ENCODE measurements at places on chromosomes 13 and 19.
A peak's percentile ranks its signal among the peaks of the same experiment; 100 is the strongest.

DNA sequence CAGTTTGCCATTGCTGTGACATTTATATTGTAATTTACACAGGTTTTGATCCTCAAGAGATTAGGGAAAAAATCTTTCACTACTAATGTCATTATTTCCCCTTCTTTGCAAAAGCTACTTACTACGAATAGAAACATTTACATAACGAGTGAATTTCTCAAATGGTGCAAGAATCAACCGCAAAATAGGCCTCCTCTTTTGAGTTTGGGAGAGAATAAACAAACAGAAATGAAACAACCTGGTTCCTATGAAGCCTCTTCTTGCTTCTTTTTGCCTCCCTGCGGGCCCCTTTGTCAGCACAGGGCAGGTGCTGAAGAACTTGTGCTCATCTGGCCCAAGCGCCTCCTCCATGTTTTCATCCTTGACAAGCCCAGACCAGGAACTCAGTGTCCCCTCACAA lies 10.1 kb upstream of the GJA3 start:
- no peak for DNase-seq

GRCh38 chr13:74168263-74168675 lies 34.1 kb upstream of the KLF12 start:
- no peak for DNase-seq

- no peak for DNase-seq
Measured at GRCh38 chr13:33806470-33807248, 11.3 kb upstream of the RFC3 start.

GRCh38 chr19:39531834-39532232 lies 819 bp downstream of the EID2B start:
- DNase-seq = no peak

GRCh38 chr13:66933994-66934393 lies 296.1 kb downstream of the PCDH9 start:
- DNase-seq = no peak

DNA sequence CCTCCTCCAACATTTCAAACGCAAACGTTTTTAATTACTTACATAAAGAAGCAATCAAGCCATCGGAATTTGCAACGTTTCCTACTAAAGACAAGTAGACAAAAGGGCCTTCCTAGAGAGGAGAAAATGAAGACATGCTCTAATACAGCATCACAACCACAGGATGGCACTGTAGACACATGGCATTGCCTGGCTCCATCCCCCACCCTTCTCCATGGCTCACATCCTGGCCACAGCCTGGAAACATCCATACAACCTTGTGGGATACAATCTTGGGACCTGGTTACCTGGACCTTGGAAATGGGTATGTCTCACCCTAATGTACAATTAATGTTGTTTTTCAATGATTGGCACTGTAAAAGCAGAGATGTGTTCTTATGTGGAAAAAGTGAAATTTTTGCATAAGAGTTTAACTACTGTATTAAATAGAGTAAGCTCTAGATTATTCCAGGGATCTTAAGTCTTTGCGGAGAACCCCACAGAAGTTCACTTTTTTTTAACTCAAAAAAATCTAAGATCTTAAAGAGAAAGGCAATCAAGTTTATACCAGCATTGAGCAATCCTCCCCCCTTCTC lies 21.5 kb downstream of the EBPL start:
- DNase-seq = peak; percentile 41

DNA sequence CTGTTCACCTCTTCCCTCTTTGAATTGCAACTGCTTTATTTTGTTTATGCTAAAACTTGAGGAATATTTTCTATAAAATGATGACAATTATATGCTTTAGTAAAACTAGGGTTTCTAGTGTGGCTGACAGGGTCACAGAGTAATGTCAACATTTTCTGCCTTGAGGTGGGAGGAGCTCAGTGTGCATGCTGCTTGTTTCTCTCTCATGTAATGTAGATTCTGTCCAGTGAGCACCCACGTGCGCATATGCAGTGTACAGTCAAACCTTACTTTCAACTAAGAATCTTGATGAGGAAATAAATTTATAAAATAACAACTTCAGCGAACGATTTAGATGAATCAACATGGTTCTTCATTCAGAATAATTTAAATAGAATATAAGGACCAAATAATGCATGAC lies 603.9 kb downstream of the PCDH17 start:
- no peak for DNase-seq

GRCh38 chr13:80665792-80666333 lies 324.9 kb upstream of the SPRY2 start:
- no peak for DNase-seq

DNA sequence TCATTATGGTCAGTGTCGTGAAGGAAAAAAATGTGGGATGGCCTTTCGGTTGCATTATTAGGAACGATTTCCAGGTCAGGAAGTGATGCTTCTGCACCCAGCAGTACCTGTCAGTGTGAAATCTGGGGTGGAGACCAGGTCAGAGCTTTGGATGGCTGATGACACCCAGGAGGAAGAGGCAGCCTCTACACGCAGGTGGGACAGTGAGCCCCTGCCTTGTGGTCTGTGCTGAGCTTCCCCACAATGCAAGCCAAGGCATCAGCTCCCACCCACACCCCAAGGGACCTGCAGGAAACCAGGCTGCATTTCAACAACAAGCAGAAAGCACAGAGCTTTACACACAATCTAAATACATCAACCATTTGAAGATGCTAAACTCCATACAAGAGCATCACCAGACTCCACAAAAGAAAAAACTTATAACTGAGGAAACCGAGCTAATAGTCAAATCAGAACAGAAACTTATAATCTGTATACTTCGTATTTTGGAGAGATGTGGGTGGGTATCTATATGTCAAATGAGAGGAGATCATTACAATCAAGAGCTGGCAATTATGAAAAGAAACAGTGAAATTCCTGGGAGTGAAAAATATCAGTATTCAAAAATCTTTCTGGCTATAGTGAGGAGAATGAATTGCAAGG lies 130.1 kb downstream of the ZDHHC20 start:
- no peak for DNase-seq

GRCh38 chr13:43359536-43359935 lies 336.1 kb downstream of the DNAJC15 start:
- DNase-seq = no peak

DNA sequence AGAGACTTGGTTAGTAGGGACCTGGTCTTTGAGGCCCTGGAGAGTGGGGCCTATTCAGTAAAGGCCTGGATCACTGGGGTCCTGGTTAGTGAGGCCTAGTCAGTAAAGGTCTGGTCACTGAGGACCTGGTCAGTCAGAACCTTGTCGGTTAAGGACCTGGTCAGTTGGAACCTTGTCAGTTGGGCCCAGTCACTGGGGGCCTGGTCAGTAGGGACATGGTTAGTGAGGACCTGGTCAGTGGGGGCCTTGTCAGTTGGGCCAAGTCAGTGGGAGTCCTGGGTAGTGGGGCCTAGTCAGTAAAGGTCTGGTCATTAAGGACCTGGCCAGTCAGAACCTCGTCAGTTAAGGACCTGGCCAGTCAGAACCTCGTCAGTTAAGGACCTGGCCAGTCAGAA lies 43.2 kb upstream of the TPM4 start:
- no peak for DNase-seq

- DNase-seq = no peak
Measured at GRCh38 chr13:94217370-94217769, 262.1 kb downstream of the DCT start.

GRCh38 chr19:58474291-58474996 lies 1.7 kb upstream of the ZNF446 start:
- DNase-seq = no peak

GRCh38 chr19:10137751-10138682 lies 18.3 kb upstream of the EIF3G start:
- DNase-seq = no peak

DNA sequence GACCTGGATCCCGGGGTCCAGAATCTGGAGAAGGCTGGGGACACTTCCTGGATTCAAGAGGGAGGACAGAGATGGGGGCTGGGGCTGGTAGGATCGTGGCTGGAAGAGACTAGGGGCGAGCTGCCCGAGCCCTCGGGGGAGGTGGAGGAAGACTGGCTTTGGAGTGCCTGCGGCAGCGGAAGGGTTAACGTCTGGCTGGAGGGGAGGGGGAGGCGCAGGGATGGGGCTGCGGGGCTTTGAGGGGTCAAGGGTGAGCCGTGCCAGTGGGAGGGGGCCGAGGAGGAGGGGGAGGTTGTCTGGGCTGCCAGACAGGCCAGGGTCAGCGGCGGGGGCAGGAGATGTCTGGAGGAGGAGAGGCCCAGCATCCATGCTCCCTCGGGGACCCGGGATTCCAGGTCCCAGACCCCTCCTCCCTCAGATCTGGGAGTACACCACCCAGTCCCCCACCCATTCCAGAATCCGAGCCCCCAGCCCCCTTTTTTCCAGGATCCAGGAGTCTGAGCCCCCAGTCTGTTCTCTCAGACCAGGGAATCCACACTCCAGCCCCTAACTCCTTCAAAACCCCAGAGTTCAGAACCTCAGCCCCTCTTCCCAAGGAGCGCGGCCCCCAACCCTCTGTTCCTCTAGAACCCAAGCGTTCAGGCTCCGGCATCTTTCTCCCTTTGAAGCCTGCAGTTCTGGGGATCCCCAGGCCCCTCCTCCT lies 3.2 kb upstream of the SPACA6 start:
- no peak for DNase-seq

GRCh38 chr19:41784312-41784711 lies 12.1 kb upstream of the CEACAM3 start:
- DNase-seq = peak; percentile 67

DNA sequence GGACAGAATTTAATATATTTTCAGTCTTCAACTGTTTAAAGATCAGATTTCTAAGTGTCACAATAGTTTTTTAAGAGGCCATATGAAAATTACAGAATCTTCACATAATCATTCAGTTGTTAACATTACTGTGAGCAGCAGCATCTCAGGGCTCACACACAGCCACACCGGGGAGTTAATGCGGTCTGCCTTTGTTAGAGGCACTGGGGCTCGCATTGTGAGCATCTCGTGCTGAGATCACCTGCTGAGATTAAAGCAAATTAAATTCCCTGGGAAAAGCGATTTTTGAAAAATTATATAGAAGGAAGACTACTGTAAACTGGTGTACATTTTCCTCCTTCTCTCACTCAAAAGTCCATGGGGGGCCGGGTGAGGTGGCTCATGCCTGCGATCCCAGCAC lies 16.6 kb downstream of the GPR12 start:
- no peak for DNase-seq

DNA sequence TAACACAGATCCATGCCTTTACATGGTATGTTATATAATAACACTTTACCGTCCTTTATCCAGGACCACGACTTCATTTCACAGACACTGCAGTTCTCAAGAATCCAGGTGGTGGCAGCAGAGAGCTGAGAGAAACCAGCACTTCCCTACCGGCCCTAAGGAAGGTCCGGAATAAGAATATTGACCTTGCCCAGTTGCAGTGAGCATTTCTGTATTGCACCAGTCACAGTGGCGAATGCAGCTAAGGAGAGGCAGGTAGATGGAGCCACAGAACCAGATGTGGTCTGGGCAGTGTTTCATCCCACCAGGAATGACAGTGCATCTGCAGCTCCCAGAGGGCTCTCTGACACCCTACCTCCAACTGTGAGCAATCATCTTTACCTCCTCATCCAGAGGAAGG lies 44.6 kb downstream of the ZNF787 start:
- DNase-seq = no peak

GRCh38 chr13:99256283-99256682 lies 1.9 kb downstream of the GPR18 start:
- DNase-seq = no peak

GRCh38 chr13:111398715-111399299 lies 78.4 kb downstream of the TEX29 start:
- DNase-seq = no peak

GRCh38 chr19:52660981-52661380 lies 22.8 kb upstream of the ZNF83 start:
- no peak for DNase-seq

DNA sequence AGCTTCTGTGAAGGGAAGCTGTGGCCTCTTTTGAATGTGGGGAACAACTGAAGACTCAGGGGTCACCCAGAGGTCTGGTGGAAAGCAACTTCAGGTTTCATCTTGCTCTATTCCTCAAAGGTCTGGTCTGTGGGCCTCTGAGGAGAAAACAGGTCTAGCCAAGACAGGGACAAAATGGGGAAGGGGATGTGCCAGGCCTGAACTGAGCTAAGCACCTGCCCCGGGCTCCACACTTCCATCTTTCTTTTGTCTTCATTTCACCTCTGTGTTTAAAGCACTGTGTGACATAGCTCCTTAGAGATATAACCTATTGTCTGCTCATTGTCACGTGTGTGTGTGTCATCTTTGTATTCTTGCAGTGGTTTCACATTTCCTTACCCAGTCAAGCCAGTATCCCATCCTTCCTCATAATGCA lies 19.9 kb upstream of the GDF15 start:
- no peak for DNase-seq

DNA sequence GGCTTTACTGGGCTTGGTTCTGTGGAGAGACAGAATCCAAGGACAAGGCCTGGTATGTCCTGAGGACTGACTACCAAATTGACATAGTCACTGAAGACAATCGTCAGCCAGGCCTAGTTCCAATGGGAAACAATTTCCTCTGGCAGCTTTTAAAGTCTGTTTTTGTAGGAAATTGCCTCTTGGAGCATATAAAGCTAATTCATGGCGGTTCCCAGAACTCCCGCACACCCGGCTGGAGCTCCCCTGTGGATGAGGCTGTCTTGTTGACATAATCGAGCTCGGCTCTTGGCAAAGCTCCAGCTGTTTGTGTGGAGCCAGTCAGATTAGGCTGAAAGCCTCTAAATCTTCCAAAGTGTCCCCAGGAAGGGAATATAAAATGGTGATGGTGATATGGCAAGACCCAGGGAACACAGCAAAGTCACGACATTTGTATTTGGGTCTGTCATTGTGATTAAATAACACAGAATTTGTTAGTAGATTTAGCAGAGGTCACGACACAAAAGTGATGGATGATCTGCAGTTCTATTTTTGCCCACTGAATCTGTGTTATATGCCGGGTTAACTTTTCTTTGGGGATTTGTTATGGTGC lies 395.0 kb downstream of the PCDH9 start:
- DNase-seq = no peak

GRCh38 chr13:110652231-110652730 lies 36.9 kb downstream of the NAXD start:
- no peak for DNase-seq

- no peak for DNase-seq
Measured at GRCh38 chr19:35254341-35255297, 5.8 kb downstream of the LSR start.

DNA sequence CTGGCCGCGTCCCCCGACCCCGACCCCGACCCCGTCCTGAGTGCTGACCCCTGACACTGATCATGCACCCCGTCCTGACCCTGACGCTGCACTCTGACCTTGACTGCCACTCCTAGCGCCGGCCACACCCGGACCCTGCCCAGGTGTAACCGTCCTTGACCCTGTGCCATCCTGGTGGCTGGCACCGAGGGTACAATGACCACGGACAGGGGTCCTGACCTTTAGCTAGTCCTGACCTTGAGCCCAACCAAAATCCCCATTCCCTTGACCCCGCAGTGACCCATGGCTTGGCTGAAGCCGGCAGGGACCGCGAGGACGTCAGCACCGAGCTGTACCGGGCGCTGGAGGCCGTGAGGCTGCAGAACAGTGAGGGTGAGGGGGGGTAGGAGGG lies 25.9 kb downstream of the CLEC4M start:
- no peak for DNase-seq

Measured in HL-60 (cell line).